Anterior cingulate cortex (tissue), 58 donors: ENCODE measurements at places on chromosomes 11 and 22.

DNA sequence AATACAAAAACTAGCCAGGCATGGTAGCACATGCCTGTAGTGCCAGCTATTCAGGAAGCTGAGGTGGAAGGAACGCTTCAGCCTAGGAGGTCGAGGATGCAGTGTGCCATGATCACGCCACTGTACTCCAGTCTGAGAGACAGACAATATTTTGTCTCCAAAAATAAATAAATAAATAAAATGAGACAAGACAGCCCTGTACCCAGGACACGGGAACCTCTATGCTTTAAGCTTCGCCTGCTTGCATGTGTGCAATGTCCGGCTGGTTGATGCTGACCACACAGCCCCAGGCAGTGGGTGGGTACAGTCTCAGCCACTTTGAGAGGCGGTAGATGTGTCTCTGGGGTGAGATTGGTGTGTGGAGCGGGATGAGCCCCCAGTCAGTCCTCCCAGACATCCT lies 52.0 kb upstream of the MPEG1 start:
- DNase-seq = no peak

DNA sequence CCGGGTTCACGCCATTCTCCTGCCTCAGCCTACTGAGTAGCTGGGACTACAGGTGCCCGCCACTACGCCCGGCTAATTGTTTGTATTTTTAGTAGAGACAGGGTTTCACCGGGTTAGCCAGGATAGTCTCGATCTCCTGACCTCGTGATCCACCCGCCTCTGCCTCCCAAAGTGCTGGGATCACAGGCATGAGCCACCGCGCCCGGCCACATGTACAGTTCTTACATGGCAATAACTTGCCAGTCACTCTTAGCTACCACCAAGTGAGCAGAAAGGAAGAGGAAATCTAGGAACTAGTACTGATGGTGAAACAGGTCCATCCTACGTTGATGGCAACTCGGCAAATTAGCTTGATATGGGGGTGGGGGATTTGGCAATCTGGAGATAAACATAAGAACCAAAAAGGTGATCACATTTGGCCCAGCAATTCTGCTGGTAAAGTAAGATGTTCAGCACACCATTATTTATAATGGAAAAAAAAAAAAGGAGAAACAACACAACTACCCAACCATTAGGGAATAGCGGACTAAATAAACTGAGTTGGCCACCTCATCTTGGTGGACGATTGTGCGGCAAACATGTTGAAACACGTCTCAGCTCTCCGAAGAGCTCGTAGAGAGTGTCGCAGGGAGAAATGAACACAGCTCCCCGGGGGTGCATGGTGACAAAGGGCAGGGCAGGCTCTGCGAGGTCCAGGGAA lies 5.3 kb downstream of the NLRP6 start:
- DNase-seq = no peak

DNA sequence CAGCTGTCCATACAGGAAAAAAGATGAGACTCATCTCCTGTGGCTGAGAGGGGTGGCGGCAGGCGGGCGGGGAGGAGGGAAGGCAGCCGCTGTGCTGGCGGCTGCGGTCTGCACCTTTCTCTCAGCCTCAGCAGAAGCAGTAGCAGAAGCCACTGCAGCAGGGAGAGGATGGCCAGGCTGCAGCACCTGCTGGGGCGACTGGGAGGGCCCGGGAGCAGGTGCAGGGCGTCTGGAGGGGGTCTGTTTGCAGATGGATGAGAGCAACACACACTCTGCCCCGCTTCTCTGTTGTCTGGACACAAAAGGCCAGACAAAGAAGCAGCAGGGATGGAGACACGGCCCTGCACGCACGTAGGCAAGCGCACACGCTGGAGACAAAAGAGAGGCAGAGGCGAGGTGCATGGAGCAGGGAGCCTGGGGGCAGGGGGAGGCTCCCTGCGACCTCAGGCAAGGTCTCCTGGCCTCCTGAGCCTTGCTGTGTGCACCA lies 9.3 kb upstream of the MIAT start:
- DNase-seq = peak; percentile 17

DNA sequence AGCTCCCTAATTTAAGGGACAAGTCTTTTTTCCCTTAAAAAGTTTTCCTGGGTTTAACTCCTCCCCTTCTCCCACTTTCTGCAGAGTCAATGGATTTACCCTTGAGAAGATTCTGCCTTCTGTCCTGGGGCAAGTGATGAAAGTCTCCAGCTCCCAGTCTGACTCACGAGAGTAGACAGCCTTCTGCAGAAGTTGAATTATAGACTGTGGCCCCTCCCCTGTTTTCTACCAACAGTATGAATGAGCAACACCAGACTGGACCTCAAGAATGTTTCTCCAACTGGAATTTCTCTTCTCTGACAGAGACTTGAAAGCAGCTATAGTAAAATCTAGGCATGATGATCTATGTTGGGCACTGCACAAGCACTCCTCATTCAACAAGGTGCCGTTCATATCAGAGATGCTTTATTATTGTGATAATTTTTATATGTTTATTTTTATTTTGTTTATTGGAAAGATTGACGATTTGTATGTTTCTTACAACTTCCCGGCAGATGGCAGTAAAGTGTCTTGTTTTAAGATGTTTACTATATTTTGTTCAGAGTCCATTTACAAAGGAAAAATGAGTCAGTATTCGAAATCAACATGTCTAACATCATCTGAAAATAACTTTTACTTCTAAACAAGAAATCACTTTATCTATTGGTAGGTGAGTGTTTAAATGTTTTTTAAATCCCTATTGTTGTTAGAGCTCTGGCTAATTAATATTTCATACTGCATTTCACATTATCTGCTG lies 56.6 kb downstream of the LMO2 start:
- DNase-seq = no peak

DNA sequence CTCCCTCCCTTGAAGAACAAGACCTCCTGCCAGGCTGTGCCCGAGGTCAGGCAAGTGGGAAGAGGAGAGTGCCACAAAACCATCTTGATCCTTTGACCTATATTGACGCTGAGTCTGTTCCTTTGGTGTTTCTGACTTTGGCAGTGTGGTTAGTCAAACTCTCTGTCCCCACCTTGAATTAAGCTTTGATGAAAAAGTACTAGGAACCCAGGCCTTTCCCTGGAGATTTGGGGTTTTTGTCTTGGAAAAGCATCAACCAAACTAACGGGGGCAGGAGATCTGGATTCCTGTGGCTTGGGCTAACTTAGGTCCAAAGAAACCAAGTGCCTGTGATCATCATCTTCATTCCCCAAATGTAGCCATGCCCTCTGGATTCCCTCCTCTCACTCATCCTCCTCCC lies 40.4 kb downstream of the ARFGAP2 start:
- DNase-seq = no peak

DNA sequence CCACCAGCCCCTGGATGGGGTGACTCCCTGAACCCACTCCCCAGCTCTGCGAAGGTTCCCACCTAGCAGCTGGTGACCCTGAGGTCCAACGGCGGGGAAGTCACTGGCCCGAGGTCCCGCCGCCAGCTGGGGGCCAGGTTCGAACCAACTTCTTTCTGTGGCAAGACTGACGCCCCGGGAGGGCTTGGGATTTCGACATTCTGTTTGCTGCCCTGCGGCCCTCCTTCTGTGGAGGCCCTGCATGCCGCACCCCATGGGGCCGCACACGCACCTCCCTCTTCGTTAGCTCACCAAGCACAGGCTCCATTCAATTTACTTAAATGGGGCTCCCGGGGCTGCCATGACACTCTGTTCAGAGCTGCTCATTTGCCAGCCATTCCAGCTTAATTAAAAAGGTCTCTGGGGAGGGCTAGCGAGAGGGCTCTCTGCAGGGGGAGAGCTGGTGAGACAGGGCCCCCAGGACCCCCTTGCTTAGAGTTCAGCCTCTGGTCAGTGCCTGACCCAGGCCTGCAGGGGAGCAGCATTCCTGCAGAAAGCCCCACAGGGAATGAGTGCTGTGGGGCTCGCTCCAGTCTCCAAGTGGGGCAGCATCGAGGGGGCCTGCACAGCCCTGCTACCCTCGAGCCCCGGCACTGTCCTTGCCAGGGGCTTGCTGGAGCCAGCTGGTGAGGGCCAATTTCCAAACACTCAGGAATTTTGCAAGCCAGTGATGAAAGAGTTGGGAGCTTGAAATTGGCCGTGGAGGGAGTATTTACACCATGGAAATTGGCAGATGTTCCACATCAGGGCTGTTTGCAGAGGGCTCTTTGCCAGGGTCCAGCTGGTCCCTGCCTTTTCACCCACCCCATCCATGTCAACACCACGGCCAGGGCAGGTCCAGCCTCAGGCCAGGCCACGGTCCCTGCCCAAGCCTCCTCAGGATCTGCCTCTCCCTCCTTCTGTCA lies 80.8 kb downstream of the CACNA1I start:
- no peak for DNase-seq

- DNase-seq = no peak
Measured at GRCh38 chr11:92046103-92046502, 178.5 kb upstream of the FAT3 start.

DNA sequence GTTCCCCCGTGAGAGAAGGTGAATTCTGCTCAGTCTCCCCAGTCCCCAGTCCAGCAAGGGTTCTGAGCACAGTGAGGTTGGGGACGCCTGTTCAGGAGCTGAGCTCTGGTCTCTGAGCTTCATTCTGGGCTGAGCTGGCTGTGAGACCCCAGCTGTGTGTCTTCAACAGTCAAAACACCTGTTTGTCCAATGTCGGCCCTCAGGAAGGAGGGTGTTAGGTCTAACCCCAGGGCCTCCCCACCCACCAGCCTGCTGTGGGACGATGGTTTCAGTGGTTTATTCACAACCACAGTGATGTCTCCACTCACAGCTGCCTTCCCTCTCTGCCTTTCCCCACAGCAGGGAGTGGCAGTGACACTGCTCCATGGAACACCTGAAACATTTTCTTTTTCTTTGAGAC lies 1282.9 kb downstream of the TBC1D22A start:
- DNase-seq = no peak

GRCh38 chr11:118689503-118689851 lies 10.0 kb upstream of the TREH start:
- no peak for DNase-seq

DNA sequence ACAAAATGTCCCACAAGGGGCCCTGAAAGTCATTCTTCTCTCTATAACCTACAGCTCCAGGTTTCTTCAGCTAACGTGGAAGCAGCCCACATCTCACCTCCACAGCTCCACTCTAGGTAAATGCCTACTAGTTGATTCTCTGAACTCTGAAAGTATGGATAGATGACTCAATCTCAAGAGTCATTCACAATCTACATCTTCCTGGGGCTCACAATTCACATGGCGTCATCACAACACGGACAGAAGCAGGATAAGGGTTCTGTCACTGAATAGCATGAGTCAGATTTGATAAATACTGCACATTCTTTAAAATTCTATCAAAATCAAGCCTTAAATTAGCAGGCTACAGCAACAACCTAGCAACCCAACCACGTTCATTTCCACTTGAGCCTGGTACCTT lies 96.3 kb downstream of the PLEKHA7 start:
- no peak for DNase-seq

DNA sequence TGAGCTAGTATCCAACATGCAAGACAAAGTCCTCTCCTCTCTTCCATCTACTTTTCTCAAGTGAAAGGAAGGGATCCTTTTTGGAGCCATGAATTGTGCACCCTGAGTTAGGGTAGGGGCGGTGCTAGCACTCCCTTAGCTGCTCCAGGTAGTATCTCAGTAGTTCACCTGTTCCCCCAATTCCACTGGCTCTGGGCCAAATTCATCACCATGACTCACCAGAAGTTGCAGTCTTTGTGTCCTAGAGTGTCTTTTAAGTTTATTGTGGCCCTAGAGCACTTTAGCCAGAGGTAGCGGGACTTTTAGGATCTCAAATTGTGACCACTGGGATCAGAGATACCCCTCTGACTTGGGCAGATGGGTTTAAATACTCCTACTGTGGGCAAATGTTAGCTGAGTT lies 398.6 kb upstream of the ANO5 start:
- no peak for DNase-seq

- DNase-seq = peak; percentile 19
Measured at GRCh38 chr11:65781152-65781961, 581 bp upstream of the AP5B1 start.

- DNase-seq = no peak
Measured at GRCh38 chr22:42202669-42203068, 67.8 kb downstream of the TCF20 start.

DNA sequence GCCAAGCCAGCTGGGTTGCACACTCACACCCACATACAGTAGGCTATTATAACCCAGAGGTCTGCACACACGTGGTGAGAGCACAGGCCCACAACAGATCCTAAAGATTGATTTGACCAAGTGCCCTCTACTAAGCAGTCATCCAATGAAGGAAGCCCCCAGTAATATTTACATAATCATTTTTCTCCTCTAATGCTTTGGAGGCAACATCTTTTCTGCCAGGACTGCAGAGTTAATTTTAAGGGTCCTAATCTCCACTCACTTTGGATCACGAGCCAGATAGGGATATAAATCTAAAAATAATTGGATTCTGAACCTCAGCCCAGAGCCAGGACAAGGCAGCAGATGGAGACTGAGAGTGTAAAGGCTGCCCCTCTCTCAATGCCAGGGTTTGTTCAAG lies 49.1 kb upstream of the MTNR1B start:
- no peak for DNase-seq

GRCh38 chr22:24410110-24410856 lies 17.1 kb upstream of the ADORA2A start:
- DNase-seq = no peak

- no peak for DNase-seq
Measured at GRCh38 chr11:96388891-96389719, 607 bp downstream of the CCDC82 start.

DNA sequence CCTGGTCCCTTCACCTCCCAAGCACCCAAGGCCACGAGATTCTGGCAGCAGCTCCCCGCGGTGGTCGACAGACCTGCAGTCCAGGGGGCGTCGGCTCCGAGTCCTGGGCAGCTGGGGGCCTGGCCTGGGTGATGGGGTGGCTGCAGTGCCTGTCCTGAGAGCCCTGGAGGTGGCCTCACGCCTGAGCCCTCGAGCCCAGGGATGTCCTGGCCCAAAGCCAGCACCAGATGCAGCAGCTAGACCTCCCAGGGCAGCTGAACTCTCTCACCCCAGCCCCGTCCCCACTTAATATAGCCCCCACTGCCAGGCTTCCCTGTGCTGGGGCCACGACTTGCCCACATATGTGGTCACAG lies 6.6 kb downstream of the LMNTD2 start:
- no peak for DNase-seq

- no peak for DNase-seq
Measured at GRCh38 chr11:96863520-96863919, 473.7 kb downstream of the JRKL start.

DNA sequence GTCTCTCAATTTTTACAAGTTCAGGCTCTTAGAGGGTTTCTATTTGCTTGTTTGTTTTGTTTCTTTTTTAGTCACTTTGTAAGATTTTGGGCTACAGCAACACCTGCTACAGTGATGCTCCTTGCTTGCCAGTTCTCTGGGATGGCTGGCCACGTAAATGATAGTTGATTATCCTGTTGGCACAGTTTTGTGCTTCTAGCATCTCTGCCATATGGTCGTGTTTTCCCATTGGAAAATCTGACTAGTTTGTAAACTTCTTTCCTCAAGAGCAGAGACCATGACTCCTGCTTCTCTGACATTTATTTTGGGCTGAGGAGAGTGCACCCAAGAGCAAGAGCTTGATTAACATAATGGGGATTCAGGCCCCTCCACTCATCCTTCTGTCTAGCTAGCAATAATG lies 1621.6 kb upstream of the RAG2 start:
- DNase-seq = no peak
